HuH-7 (cell line): ENCODE measurements at places on chromosomes 3 and 15.

DNA sequence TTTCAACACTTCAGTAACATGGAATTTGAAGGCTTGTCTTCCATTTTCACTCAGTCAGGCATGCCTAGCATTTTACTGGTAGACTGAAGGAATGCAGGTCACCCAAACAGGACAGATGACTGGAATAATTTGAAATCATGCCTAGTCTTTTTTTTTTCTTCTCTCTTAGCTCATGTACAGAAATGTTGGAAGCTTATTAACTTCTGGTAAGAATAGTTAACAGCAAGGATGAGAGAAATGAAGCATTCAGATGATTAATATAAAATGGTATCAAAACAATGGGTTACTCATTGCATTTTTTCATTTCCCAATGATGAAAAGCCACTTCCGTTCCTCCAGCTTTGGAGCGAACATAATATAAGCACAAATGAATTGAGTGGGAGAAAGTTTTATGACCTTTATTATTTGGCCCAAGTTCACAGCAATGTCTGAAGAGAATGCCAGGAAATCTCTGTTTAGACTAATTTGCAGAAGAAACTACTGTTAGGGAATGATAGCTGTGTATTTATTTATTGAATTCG, 431.6 kb upstream of the RASGRP1 start:
- DNase-seq = no peak

DNA sequence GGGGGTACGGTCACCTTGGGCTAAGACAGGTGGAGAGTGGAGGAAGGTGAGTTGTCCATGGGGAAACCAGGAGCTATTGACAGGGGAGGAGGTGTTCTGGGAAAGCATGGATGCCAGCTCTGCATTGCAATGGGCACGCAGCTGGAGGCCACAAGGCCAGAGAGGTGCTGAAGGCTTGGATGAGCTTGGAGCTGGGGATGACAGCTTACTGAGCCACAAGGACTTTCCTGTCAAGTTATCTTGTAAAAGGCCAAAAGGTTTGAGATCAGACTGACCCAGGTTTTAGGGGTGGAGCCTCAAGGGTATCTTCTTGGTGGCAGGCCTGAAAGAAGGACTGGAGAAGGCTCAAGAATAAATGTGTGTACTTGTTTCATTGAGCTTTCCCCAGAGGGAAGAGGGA, 115.2 kb downstream of the ASB7 start:
- no peak for DNase-seq

GRCh38 chr3:81666502-81667121, 94.8 kb downstream of the GBE1 start:
- no peak for DNase-seq

DNA sequence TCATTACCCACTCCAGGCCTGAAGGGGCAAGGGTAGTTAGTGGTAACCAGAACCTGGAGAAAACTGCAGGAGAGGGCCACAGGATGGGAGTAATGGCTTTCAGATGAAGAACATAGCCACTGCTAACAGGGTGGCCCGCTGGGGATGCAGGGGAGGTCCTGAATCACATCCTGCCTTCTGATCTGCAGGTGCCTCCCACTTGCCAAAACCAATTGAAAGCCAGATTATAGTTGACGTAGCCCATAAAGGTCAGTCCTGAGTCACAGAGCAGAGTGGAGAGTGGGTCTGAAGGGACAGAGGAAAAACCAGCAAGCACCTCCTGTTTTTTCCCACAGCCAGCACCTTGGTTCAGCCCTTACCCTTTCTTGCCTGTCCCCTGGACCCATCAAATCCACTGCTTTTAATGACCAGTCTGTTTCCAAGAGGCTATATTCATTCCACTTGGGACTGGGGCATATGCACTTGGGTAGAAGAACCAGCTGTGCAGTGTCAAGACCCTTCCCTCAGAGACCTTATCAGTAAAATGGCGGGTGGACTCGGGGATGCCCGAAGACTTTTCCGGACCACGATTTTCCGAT, 646 bp upstream of the SLC35G2 start:
- DNase-seq = peak; percentile 41

- DNase-seq = no peak
Measured at GRCh38 chr15:76201536-76202255, 109.6 kb downstream of the ETFA start.

DNA sequence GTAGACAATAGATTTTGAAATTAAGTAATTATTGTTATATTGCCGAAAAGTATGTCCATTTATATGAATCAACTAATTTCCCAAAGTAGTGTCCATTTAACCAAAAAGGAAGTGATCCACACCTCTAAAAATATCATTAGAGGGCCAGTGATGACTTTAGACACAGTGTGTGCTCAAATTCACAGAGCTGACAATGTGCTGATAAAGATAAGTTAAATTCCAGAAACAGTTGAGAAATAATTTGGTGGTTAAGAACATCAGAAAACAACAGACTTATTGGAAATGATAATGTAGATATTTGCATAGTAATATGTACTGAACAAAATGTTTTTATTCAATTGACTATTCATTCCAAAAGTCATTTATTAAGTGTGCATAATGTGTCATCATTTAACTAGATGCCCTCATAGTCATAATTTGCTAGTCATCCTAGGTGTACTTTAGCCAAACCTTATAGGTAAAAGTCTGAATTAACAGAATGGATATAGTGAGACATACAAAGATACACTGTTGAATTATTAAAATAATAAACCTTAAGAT, 230.2 kb upstream of the ADAMTS9 start:
- no peak for DNase-seq

GRCh38 chr3:144429719-144430121, 458.1 kb downstream of the DIPK2A start:
- DNase-seq = no peak

- DNase-seq = no peak
Measured at GRCh38 chr3:14867936-14868570, 49.3 kb downstream of the FGD5 start.

GRCh38 chr3:12947504-12948369, 106.4 kb upstream of the RPL32 start:
- DNase-seq = peak; percentile 77

GRCh38 chr15:77702211-77702957, 69.7 kb upstream of the LINGO1 start:
- DNase-seq = peak; percentile 86

- no peak for DNase-seq
Measured at GRCh38 chr15:75233504-75234190, 24.5 kb upstream of the GOLGA6C start.

DNA sequence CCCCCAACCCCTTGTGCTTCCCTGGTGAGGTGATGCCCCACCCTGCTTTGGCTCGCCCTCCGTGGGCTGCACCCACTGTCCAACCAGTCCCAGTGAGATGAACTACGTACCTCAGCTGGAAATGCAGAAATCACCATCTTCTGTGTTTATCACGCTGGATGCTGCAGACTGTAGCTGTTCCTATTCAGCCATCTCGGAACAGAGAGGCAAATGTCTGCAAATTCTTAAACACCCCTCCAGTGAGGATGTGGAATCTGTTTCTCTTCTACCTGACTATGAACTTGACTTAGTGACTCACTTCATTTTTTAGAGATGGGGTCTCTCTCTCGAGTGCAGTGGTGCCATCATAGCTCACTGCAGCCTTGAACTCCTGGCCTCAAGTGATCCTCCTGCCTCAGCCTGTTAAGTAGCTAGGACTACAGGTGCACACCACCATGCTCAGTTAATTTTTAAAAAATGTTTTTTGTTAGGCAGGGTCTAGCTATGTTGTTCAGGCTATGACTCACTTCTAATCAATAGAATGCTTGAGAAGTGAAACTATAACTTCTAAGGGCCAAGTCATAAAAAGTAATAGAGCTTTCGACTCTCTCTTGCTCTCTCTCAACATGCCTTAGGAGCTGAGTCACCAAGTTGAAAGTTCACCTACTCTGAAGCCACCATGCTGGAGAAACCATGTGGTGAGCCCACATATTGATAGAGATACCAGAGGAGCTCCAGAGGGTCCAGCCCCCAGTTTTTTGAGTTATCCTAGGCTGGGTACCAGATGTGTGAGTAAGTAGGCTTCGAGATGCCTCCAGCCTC, 11.5 kb upstream of the PARP14 start:
- DNase-seq = no peak

DNA sequence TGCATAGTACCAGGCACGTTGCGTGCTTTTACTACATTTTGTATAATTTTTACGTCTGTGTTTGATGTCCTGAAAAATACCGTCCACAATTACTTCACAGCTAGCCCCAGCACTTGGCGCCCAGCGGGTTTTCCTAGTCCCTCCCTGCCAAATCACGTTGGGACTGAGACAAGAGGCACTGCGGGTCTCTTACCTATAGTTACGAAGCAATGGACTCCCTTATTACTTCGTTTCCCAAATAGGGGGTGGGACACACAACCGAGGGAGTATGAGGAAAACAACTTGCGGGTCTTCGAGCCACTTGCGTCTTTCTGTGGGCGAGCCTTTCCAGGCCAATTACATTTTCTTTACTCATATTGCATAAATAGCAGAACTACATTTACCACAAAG, 620 bp upstream of the CMSS1 start:
- no peak for DNase-seq

GRCh38 chr15:40328176-40328575, 4.7 kb downstream of the INAFM2 start:
- no peak for DNase-seq

- peak; percentile 58 for DNase-seq
Measured at GRCh38 chr15:41558400-41559238, at the start of gene TYRO3. Gene TYRO3 (plus strand): TSS chr15:41559212. CDS start chr15:41559258, 46 bp downstream.

DNA sequence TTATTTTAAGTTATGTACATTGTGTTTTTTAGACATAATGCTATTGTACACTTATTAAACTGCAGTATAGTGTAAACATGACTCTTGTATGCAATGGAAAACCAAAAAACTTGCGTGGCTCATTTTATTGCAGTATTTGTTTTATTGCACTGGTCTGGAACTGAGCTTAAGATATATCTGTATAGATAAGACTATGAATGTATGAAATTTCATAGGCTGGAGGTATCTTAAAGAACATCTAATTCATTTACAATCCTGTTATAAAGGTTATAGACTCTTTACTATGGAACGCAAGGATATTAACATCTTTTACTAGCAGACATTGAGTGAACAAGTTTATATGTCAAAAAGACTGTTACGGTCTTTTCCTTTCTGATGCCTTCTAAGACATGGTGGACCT, 459.4 kb downstream of the IL5RA start:
- DNase-seq = no peak

DNA sequence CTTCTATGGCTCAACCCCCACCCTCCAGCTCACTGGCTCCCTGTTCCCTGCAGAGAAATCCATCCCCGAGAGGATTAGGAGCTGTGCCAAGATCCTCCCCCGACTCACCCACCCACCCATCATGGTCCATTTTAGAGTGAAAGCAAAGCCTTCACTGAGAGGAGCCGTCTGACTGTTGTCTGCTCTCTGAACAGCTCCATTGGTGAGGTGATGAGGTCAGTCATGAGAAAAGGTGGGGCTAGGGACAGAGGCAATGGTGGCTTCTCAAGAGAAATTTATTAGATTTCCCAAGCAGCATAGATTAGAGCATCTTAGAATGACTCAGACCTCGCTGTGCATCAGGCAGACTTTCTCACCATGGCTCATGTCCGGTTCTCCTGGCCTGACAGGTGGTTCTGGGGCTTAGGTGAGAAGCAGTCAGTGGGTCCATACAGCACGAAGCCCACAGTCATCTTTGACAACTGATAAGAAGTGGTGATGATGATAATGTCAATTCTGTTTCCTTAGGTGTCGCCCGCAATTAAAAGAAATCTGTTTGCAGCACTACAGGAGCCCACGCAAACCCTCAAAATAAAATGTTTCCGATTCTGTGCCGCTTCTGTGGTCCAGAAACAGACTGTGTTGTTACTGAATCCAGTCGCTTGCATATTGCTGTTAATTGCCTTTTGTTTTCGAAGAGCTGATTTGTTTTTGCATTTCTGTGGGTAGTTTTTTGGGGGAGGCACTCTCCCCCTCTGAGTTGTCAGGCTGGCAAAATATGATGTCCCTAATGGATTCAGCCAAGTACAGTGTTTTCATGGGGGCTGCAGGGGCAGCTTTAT, 24.8 kb upstream of the RHO start:
- no peak for DNase-seq

DNA sequence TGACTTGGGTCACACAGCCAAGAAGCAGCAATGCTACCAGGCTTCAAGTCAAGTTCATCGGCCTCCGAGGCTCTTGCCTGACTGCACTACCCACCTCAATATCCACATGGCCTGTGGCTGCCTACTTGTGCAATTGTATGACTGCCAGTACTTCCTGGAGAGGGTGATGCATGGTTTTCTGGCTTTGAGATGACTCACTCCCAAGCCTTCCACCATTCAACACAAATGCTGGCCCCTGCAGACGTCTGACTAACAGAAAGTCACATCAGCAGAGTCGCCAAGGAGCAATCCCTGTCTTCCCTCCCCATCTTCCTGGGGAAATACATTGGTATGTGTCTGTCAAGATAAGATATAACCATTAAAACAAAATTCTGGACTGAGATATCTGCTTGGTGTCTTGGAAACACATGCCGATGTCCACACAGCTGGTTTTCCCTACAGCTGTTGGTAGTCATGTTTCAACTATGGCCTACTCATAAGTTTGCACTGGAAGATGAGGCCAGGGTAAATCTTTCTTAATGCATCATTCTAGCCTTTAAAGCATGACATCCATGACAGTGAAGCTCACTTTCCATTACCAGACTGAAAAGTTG, 79.6 kb upstream of the SPATA12 start:
- no peak for DNase-seq

- no peak for DNase-seq
Measured at GRCh38 chr3:45826908-45827307, 15.0 kb downstream of the LZTFL1 start.
